T-helper 1 cell (primary cell): ENCODE measurements at places on chromosomes 6 and 20.

DNA sequence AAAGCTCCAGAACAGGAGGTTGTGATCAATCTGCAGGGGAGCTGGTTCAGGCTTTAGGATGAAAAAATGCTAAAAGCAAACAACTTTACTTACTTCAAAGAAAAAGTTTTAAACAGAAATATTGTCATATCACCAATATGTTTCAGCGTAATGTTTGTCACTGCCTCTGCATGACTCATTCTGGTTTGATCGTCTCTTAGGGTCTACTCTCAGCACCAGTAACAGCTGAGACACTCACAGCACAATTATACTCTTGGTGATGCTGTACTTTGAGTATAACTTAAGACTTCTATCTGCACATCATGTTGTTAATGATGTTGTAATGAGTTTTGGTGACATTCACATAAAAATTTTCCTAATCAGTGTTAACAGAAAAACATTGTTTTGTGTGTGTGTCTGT, 665.4 kb downstream of the EPM2A start:
- no peak for DNase-seq

DNA sequence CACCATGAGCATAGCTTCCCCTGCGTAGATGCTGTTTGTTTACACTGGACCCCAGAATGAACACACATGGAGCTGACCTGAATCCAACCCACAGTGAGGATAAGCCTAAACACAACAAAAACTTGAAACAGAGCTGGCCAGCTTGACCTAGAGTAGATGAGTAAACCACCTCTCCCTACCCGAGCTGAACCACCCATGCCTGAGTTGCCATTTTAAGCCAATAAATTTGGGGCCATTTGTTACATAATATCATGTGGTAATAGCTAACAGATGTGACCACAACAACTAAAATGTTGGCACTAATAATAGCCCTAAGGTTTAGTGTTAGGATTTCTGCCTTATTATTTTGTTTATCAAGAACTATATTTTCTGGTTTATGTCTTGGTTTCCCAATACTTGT, 103.2 kb upstream of the GRIK2 start:
- no peak for DNase-seq

GRCh38 chr20:36255445-36255844, 19.2 kb downstream of the AAR2 start:
- no peak for DNase-seq

GRCh38 chr20:18666803-18667415, 79.1 kb downstream of the DTD1 start:
- DNase-seq = no peak

DNA sequence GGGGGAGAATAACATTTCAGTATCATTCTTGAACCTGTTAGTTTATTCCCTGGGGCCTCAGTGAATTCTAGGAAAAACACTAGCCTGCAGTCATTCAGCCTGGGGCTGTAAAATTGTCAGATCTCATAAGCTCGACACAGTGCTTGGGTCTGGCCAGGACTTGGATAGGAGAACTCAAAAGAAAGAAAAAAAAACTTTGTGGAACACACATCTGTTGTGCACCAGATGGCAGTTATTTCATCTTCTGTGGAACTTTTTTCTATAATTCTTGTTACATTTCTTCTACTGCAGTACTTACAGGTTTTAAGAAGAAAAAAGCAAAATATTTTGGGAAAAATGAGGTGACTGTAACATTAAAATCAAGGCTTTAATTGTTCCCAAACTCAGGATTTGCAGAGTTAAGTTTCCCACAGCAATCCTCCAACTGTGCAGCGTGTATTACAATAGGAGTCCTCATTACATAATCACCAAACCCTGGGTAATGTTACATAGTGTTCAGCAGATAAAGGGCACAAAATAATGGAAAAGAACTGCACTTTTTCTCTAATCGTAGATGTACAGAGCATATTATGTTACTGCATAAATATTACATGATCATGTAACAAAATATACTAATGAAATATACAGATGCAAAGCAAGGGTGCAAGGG, 531.1 kb upstream of the CITED2 start:
- no peak for DNase-seq

DNA sequence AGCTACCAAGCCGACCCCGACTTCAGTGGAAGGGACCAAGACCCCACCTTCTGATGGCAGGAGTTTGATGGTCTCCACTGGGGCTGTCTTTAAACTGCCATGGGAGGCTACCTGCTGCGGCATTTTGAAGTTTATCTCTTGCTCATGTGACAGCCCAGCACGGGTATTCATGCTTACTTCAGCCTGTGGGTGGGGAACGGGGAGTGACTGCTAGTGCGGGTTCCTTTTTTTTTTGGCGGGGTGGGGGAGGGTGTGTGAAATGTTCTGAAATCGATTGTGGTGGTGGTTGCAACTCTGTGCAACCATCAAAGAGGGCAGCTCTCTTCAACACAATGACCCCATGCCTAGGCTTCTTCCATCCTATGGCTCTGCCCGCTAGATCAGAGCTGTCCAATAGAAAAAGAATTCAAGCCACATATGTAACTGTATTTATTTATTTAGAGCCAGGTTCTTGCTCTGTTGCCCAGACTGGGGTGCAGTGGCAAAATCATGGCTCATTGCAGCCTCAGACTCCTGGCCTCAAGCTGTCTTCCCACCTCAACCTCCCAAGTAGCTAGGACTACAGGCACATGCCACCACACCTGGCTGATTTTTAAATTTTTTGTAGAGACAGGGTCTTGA, 53.7 kb downstream of the PPP1R16B start:
- no peak for DNase-seq

- DNase-seq = no peak
These were observed 172.7 kb upstream of the NOX3 start for GRCh38 chr6:155628306-155628705.

GRCh38 chr6:96420294-96420693, 101.3 kb upstream of the UFL1 start:
- no peak for DNase-seq

DNA sequence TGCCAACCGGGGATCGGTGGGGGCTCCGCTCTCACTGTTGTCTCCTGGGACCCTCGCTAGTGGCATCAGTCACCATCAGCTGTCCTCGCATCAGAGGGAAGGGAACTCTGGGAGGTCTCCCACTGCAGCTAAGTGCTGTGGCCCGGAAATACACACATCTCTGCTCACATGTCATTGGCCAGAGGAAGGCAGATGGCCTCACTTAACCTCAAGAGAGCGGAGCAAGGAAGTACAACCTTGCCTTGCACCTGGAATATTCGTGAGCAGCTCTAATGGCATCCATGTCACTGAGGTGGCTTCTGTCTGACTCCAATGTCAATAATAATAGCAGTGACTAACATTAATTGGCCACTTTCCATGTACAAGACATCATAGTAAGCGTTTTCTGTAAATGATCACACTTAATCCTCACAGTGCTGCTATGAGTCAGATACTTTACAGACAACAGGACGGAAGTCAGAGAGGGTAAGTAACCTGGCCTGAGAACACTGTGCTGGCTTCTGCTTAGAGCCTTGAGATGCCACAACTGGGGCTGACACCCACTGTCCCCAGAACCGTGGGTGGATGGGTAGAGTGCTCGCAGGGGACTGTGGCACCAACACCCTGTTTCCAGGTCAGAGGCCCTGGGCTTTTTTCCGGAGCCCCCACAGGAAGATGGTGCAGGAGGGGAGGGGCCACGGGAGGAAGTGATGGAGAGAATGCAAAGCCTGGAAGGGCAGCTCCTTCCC, 6.0 kb downstream of the LHFPL5 start:
- DNase-seq = peak; percentile 23

- no peak for DNase-seq
These were observed 11.1 kb downstream of the MAP1LC3A start for GRCh38 chr20:34569598-34569997.

GRCh38 chr20:32231245-32231644, 23.6 kb downstream of the POFUT1 start:
- DNase-seq = no peak

DNA sequence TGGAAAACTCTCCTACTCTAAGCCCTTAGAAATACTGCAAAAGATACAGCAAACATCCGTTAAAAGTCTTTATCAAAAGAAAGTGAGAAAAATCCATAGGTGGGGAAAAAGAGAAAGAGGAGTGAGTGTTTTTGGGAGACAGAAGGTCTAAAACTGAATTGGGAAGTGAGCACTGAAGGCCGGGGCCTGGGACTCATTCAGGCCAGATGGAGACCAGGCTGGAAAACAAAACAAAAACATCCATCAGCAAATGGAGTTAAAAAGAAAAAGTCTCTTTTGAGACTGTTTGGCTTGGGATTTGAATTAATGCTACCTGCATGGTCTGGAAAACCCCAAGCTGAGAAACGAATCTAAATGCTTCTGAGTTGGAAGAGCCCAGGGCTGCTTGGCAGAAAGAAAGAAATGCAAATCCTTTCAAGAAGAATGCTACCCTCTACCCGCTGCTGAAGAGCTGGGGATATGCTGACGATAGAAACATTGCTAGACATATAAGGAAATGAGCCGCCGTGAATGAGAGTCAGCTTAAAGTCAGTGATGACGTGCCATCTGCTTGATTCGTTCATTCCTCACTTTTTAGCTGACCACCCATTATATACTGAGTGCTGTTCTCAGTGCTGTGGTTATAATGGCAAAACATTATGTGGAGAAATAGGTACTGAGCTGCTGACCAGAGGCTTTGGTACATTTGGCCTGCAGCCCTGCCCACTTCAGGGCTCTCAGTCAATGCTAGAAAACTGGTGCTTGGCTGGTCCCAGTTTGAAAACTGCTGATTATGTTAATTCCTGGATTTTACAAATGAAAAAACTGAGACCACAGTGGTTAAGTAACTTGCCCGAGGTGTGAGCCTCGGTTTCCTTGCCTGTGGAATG, 28.0 kb upstream of the TULP4 start:
- no peak for DNase-seq

GRCh38 chr20:11588875-11589274, 328.8 kb upstream of the BTBD3 start:
- no peak for DNase-seq

- no peak for DNase-seq
These were observed 18.8 kb upstream of the MAPK13 start for GRCh38 chr6:36111526-36111925.
